ENCODE measurements at places on chromosomes 11 and 22.
A peak's percentile ranks its signal among the peaks of the same experiment; 100 is the strongest.

DNA sequence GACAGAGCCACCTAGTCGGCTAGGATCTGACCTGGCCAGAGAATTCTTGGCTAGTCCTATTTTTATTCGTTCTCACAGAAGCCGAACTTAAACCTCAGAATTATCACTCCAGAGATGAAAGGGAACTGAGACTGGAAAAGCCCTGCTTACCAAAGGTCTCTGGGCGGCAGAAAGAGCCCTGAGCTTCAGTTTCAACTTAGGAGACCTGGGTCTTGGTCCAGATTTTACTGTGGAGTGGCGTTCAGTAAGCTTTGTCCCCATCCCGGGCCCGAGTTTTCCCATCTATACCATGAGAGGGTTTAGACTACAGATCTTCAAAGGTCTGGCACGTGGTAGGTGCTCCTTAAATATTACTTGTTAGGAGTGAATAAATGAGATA, 516 bp downstream of the NEU3 start:
- peak; percentile 9 for DNase-seq

DNA sequence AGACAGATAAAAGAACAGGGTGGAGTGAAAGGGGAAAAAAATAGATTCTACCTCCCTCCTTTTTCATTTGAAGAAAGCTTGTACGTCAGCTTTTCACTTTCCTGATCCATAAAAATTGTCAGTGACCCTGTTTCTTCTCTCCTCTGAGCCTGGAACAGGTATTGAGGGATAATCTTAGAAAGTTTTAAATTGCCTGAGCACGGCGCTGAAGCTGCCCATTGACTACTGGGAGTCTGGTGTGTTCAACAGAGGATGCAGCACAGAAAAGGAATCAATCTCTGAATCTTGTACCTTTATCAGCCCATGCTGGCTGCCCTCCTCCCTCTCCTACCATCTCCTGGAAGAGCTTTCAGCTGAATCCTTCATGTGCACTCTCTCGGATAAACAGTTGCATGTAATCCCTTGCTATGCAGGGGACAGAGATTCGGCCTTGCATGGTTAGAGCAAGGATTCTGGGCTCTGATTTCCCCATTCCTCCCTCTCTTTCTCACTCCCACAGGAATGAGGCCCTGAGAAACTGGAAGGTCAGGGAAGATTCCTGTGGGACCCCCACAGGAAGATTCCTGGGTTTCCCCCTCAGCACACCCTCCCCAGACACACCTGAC, 162.4 kb upstream of the SYN3 start:
- DNase-seq, result no peak

- no peak for DNase-seq
Measured at GRCh38 chr11:13280777-13281176, 3.2 kb downstream of the BMAL1 start.

GRCh38 chr11:69048031-69048693, 570 bp upstream of the TPCN2 start:
- no peak for DNase-seq

DNA sequence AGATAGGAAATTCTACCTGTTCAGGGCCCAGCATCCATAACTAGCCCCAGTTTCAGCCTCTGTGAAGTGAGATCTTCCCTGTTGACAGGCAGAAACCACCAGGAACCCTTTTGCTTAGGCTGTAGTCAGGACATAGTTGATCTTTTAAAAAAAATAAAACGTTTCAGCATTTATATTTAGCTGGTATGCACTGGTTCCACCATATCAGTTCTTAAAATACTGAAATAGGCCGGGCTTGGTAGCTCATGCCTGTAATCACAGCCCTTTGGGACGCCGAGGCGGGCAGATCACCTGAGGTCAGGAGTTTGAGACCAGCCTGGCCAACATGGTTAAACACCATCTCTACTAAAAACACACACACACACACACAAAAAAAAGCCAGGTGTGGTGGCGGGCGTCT, 35.3 kb downstream of the GALNT18 start:
- DNase-seq, result no peak

Measured in activated CD4-positive, alpha-beta T cell treated with anti-CD3 and anti-CD28 coated beads, Interleukin-2, Interleukin-6, amounts not matched to agents 100 ng/mL and 50 ng/mL, durations not matched to agents 16 hours and 8 hours (primary cell).